ENCODE measurements at places on chromosomes 5 and 9.

DNA sequence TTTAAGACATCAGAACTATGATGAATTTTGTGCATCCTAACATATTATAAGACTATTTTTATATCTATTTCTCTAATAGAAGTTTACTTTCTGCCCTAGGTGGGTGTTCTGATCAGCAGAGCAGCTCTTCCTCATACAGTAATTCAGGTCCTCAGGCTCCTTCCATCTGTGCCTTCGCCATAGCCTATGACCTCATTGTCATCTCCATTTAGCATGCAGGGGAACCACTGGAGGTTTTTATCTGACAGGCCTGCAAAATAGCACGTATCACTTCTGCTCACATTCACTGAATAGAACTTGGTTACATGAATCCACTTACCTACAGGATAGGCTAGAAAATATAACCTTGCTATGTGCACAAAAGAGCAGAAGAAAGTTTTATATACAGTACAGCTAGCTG, 159.4 kb upstream of the CCNH start:
- H3K4me3 ChIP-seq: no peak overlapping the region
- no peaks in the 10 kb centered on the region for H3K27me3 ChIP-seq
- H3K4me1 ChIP-seq: no peaks in the 10 kb centered on the region
- H3K27ac ChIP-seq: no peak overlapping the region

DNA sequence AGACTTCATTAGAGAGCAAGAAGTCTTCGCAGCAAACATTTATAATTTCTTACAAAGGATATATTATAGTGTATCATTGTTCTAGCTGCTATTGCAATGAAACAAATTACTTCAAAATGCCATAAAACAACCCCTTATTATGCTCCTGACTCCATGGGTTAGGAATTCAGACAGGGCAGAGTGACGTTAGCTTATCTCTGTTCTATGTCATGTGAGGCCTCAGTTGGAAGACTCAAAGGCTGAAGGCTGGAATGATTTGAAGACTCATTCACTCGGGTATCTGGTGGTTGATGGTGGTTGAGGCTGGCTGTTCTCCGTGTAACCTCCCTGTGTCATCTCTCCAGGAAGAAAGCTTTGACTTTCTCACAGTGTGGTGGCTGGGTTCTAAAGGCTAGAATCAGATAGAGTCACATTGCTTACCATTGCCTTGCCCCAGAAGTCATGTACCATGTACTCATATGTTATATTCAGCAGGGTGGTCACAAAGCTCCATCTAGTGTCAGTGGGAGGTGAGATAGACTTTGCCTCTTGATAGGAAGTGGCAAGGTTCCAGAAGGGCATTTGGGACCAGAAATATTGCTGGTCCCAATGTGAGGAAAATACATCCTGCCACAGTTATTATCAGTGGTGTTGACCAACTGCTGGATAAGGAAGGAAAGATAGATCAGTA, 226.9 kb downstream of the TMEM38B start:
- peak; percentile 6 for DNase-seq
- H3K4me1 ChIP-seq: no peaks in the 10 kb centered on the region
- no peaks in the 10 kb centered on the region for H3K36me3 ChIP-seq
- H3K27ac ChIP-seq: no peak overlapping the region
- no peak overlapping the region for H3K4me3 ChIP-seq
- H3K27me3 ChIP-seq: no peaks in the 10 kb centered on the region

DNA sequence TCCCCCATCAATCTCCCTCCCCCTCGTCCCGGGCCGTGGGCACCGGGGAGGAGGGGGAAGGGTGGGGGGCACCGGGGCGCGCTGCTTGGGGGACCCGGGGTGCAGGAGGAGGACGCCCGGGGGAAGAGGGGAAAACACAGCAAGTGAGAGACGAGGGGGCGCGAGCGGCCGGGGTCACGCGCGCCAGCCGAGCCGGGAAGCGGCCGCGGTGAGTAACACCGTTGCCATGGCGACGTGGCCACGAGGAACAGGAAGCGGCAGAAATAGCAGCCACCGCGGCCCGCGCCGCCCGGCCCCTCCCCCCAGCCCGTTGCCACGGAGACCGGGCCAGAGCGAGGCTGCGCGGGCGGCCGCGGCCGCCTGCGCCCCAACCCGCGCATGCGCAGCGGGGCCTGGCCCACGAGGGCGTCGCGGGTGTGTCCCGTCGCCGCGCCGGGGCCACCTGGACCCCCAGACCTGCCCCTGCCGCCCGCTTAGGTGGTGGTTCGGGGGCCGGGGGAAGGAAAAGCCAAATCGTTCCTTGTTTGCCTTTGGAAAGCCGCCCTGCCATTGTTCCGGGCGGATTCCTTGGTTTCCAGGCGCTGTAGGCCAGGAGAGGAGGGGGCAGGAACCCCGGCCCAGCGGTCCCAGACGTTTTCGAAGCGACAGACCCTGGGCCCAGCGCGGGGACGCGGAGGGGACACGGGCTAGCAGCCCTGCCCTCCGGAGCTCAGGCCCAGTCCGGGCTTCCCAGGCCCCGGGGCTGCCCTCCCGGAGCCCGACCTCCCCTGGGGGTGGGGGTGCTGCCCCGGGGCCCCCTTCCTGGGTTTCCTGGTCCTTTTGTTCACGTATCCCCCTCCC, 207.1 kb downstream of the C9orf50 start:
- H3K27ac ChIP-seq: peak overlapping the region; percentile 96

DNA sequence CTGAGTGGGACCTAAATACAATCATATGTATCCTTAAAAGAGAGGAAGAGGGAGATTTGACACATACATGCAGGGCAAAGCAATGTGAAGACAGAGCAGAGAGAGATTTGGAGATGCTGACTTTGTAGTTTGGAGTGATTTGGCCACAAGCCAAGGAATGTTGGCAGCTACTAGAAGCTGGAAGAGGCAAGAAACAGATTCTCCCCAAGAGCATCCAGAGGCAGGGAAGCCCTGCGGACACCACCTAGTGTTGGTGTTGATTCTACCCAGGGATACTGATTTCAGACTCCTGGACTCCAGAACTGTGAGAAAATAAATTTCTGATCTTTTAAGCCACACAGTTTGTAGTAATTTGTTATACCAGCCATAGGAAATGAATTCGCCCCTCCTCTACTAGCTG, 64.9 kb upstream of the OSMR start:
- no peaks in the 10 kb centered on the region for H3K36me3 ChIP-seq
- H3K4me1 ChIP-seq: peaks cover 12% of the 10 kb centered on the region
- H3K27ac ChIP-seq: no peak overlapping the region
- no peak overlapping the region for H3K4me3 ChIP-seq

GRCh38 chr5:122999947-123000563, 36.5 kb downstream of the PPIC start:
- H3K36me3 ChIP-seq: no peaks in the 10 kb centered on the region
- no peak overlapping the region for H3K4me3 ChIP-seq
- H3K27ac ChIP-seq: no peak overlapping the region
- no peaks in the 10 kb centered on the region for H3K27me3 ChIP-seq

DNA sequence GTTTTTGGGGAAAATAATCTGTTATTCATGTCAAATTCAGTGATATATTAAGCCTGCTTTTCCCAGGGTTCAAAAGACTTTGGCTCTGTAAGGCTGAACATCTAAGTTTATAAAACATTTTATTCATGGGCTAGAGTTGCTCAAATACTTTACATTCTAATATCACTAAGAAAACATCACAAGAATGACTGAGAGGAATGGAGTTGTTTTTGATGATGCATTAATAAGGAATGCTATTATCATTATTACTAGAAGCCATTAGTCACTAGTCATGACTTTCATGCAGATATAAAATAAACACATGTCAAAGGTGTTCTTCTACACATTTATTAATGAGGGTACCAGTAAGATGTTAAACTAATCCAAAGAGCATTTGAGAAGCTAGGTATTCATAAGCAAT, 185.5 kb upstream of the KCNN2 start:
- H3K4me1 ChIP-seq: no peaks in the 10 kb centered on the region
- DNase-seq: no peak
- H3K4me3 ChIP-seq: no peak overlapping the region
- no peaks in the 10 kb centered on the region for H3K27me3 ChIP-seq
- H3K36me3 ChIP-seq: no peaks in the 10 kb centered on the region
